ENCODE measurements at places on chromosomes 6 and 20.

DNA sequence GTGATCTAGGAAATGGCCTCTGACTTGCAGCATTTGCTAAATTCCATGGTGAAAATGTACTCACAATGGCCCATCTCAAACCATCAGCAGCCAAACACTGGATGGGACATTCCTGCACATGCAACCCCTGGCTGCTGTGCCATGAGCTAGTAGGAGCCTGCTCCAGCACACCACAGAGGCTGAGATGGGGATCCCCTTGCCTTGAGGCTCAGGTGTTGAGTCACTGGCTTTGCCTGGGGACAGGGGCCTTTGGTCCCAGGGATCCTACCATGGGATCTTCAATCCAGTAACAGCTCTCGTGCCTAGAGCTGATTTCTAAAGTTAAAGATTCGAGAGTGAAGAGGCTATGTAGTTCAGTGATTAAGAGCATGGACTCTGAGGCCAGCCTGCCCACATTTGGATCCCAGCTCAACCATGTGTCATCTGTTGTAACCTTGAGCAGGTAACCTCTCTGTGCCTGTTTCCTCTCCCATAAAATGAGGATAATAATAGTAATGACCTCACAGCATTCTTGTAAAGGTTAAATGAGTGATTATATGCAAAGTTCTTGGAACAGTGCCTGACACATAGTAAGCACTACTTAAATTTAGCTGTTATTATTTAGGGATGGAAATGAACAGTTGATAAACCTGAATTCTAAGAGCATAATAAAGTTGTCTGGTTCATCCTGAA lies 16.4 kb downstream of the FOXQ1 start:
- DNase-seq, result no peak

- DNase-seq, result no peak
Observed at GRCh38 chr6:39113788-39114187, 1.2 kb downstream of the SAYSD1 start.

DNA sequence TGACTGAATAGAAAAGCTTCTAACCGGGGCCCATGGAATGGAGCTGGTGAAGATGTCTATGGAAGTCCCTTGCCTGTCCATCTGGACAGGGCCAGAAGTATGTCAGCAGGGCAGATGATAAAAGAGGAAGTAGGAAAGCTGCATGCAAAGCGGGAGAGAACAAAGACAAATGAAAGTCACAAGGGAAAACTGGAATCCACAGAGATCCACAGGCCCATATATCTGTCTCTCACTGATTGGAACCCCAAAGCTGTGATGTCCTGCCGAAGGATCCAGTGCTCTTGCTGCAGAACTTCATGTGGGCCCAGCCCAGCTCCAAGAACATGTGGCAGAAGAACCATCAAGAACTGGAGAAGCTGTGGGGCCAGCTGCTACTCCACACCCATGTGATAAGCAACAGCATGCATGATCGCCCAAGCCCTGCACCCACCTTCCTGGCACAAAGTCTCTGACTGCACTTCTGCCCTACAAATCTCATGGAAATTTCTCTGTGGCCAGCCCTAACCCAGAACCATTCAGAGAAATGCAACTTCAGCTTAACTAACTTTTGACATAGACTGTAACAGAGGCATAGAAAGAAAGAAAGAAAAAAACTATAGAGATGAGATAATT lies 716.0 kb downstream of the KIF16B start:
- no peak for DNase-seq

DNA sequence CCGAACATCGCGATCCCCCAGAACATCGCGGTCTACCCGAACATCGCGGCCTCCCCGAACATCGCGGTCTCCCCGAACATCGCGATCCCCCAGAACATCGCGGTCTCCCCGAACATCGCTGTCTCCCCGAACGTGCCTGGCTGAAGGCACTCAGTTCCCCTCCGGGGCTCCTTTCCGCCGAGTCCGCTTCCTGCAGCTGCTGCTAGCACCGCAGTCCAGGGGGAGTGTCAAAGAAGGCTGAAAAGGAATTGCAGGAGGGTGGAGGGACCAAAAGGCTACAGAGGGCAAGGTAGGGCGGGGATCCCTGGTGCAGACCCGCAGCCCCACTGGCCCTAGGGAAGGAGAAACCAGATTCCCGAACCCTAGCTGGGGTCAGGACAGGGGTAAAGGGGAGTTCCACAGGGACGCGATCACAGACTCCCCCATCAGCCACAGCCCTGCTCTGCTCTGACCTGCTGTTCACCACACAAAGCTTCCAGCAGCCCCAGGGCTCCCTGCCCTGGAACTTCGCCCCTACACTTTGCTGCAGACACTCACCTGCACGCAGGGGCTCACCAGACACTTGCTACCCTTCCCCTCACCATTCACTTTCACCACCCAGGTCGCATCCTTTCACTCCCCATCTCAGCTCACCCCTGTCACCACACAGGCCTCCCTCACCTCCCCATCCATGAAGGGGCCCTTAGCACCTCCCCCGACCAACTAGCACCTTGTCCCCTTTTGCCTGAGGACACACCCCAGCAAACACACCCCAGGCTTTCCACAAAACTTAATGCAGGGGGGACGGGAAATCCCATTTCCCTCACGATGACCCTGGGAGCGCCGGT lies 1.7 kb downstream of the ULBP1 start:
- no peak for DNase-seq
